ENCODE measurements at places on chromosomes 12 and 14. TPM values are rescaled to one million over a fixed set of nuclear protein-coding genes. Genes with fewer than 3 reads are reported as not detected.

Gene ASCL1
- 0.34 TPM for total RNA-seq

Gene KIF21A
- total RNA-seq, result 16.9 TPM

Gene FIGNL2
- total RNA-seq, result 0.58 TPM

Gene RNASE3
- total RNA-seq, result 1.1 TPM

Gene FAM234B
- total RNA-seq, result 8.3 TPM

Gene TGM1
- 9.6 TPM for total RNA-seq

Gene RAB15
- total RNA-seq, result 36.6 TPM

Gene PYM1
- total RNA-seq, result 27.3 TPM

Gene TSPAN8
- 7.5 TPM for total RNA-seq

Gene HOXC5
- 0.18 TPM for total RNA-seq

Gene FITM1
- 0.76 TPM for total RNA-seq

Gene FZD10
- total RNA-seq, result 0.82 TPM

Gene RTRAF
- 134 TPM for total RNA-seq

Gene OTX2
- not detected for total RNA-seq

Gene RERG
- total RNA-seq, result 11.5 TPM

Gene NXPH4
- total RNA-seq, result 1.0 TPM

Gene ATN1
- 96.9 TPM for total RNA-seq

Gene KRT83
- total RNA-seq, result not detected

Gene SMOC1
- 0.20 TPM for total RNA-seq

Gene KRT73
- not detected for total RNA-seq

Gene NPFF
- total RNA-seq, result not detected

Gene TPCN1
- total RNA-seq, result 54.1 TPM

Gene KCNA5
- total RNA-seq, result 0.50 TPM

Gene OR4E2
- total RNA-seq, result not detected

Gene ERO1A
- 59.6 TPM for total RNA-seq

Gene OTOGL
- total RNA-seq, result 0.08 TPM

Gene LDHB
- total RNA-seq, result 512 TPM

Gene RTN1
- total RNA-seq, result 7.9 TPM

Gene SDSL
- 13.8 TPM for total RNA-seq

Gene GPRC5D
- not detected for total RNA-seq

Gene DDIT3
- total RNA-seq, result 27.2 TPM

Gene ADAM21
- 0.29 TPM for total RNA-seq

Gene ANO2
- total RNA-seq, result 9.6 TPM

Gene SYCP3
- 0.76 TPM for total RNA-seq

Gene GRIP1
- 2.5 TPM for total RNA-seq

Gene REP15
- 2.4 TPM for total RNA-seq

Gene GLTP
- total RNA-seq, result 37.1 TPM

Gene CHGA
- total RNA-seq, result not detected

Gene GPR137C
- total RNA-seq, result 1.8 TPM

Gene GNS
- 196 TPM for total RNA-seq

Gene LYZ
- total RNA-seq, result 394 TPM

Gene IAPP
- not detected for total RNA-seq

All from left lung (tissue), 14 donors.